Hindlimb muscle (tissue), 1 donor: ENCODE measurements at places on chromosomes 1 and 21.

- no peak for DNase-seq
Observed at GRCh38 chr1:112704391-112704933, 2.5 kb downstream of the RHOC start.

GRCh38 chr1:17375651-17376050 is 3.7 kb downstream of the PADI6 start:
- no peak for DNase-seq

DNA sequence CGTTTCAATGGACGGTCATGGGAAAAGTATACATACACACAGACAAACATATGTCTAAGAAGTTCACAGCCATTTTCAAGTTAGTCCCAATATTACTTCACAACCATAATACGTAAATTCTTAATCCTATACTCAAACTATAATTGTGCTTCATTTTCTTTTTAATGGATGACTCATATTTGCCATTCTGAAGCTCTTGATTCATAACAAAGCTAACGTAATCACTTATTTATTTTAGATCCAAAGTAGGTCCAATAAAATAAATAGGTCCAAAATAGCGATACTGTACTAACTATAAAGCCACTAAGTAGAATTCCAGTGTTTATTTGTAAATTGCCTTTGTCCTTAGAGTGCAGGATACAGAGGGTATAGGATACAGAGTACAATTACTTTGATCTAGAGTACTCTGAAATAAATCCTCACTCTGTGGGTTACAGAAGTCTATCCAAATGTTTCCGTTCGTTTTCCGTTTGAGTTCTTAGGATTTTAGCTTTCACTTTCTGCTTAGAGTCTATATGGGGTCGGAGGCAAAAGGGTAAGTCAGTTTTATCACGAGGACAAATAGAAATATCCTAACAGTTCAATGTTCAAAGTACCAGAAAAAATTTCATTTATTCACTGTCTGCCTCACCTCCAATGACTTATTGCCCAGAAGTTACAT is 8.8 kb upstream of the C1orf115 start:
- no peak for DNase-seq

DNA sequence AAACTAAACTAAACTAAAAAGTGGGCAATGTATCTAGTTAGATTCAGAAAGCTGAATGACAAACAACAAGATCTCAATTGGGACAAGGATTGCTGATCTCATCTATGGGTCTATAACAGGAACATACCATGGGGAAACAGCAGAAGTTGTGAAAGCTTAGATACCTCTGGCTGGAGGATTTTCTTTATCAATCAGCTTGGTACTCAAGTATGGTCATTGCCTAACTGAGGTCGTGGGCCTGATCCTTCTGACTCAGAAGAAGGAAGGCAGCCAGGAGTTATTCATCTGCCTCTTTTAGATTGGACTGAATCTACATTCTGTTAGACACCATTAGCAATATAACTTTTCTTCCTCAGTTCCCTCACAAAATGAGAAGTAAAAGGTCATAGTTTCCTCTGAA is 39.7 kb downstream of the DNTTIP2 start:
- DNase-seq = no peak

GRCh38 chr1:207821464-207822045 is 69.7 kb downstream of the CD46 start:
- DNase-seq = no peak

DNA sequence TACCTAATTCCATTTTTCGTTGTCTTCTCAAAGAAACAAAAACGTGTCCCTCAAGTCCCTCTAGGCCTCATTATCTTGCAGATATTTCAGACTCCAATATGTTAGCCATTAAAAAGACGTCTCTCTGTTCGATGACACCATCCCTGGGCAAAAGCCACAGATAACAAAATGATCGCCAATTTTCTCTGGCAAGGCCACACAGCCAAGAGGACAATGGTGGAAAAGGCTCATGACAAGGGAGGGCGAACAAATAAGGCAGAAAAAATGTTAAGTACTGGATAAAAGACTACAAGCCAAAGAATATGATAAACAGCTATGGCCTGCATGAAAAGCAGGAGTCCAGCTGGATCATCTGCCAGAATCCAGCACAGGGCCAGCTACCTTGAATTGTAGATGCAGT is 82.9 kb downstream of the TBX15 start:
- DNase-seq = peak; percentile 34

GRCh38 chr1:38677311-38677710 is 182.3 kb downstream of the RRAGC start:
- no peak for DNase-seq

- DNase-seq = no peak
Observed at GRCh38 chr21:31405604-31406003, 61.5 kb upstream of the TIAM1 start.

GRCh38 chr1:199002661-199003060 is 363.8 kb downstream of the PTPRC start:
- DNase-seq = peak; percentile 63

- DNase-seq = no peak
Observed at GRCh38 chr1:205048382-205048781, 5.4 kb downstream of the CNTN2 start.
